ENCODE measurements at places on chromosomes 3 and 15. TPM values are rescaled to one million over a fixed set of nuclear protein-coding genes. Genes with fewer than 3 reads are reported as not detected.

The SERINC4 gene
- not detected for total RNA-seq

The HLTF gene
- 22.6 TPM for total RNA-seq

GRCh38 chr3:148147903-148148302 is 549.8 kb upstream of the AGTR1 start:
- DNase-seq = no peak

DNA sequence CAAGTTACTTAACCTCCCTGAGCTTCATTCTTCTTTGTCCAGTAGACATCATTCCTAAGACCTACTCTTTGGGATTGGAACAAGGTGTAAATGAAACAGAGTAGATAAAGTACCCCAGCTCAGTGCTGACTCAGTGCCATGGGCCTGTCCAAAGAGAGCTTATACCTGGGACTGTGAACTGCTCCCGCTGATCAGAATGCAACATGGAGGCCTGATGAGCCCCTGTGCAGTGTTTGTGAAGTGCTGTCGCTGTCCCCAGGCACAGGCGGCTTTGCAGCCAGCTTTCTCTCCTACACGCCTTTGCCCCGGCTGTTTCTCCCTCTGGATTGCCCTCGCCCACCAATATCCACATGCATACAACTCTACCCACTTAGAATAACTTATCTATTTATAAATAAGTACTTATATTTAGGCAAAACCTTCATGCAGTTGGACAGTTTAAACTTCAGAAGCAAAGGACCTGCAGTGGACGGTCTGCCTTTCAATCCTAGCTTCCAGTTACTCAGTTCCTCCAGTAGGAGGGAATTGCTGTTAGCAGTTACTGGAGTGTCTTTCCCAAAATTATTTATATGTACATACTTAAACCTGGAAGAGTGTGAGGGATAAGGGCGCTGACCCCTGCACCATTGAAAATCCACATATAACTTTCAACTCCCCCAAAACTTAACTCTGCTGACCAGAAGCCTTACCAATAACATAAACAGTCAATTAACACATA is 80.0 kb downstream of the CORO2B start:
- peak; percentile 3 for DNase-seq

The OR5K2 gene
- not detected for total RNA-seq

- no peak for DNase-seq
These were observed 16.3 kb upstream of the TRPM7 start for GRCh38 chr15:50702762-50703334.

The FMN1 gene
- 33.1 TPM for total RNA-seq

The RAB6B gene
- 3.9 TPM for total RNA-seq

The AADACL2 gene
- 0.73 TPM for total RNA-seq

The BNC1 gene
- total RNA-seq = 0.48 TPM

DNA sequence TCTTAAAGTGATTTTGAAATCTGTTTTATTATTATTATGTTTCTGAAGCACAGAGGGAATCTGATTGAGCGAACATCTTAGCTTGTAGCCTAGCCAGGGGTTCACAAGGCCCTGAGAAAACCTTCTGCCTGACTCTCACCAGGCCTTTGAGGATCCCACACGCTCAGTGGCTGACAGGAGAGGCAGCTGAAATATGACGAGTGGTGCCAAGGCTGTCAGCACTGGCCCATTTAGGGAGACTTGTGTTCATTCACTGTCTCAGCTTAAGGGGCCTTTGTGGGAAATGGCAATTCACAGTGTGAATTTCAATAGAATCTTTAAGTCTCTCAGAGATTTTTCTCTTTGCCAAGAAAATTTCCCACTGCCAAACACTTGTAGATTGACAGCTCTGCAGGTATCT is 770.9 kb downstream of the TUSC7 start:
- DNase-seq = no peak

- no peak for DNase-seq
These were observed 32.9 kb downstream of the OR4F15 start for GRCh38 chr15:101844916-101845315.

- no peak for DNase-seq
These were observed 11.3 kb upstream of the SOX2 start for GRCh38 chr3:181700168-181701087.

DNA sequence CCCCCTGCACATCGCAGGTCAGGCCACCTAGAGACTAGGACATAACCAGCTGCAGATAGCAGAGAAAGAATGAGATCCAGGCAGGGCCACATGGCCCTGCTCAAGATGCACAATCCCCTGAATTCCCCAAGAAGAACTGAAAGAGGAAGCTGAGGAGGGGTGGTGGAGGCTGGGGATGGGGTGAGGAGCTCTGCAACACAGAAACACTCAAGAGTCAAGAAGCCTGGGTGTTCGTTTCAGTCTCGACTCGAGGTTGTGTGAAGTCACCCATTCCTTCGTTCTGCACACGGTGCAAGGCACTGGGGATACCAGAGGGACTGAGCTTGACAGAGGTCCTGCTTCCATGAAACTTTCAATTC is 62.0 kb downstream of the TLE3 start:
- DNase-seq = no peak

DNA sequence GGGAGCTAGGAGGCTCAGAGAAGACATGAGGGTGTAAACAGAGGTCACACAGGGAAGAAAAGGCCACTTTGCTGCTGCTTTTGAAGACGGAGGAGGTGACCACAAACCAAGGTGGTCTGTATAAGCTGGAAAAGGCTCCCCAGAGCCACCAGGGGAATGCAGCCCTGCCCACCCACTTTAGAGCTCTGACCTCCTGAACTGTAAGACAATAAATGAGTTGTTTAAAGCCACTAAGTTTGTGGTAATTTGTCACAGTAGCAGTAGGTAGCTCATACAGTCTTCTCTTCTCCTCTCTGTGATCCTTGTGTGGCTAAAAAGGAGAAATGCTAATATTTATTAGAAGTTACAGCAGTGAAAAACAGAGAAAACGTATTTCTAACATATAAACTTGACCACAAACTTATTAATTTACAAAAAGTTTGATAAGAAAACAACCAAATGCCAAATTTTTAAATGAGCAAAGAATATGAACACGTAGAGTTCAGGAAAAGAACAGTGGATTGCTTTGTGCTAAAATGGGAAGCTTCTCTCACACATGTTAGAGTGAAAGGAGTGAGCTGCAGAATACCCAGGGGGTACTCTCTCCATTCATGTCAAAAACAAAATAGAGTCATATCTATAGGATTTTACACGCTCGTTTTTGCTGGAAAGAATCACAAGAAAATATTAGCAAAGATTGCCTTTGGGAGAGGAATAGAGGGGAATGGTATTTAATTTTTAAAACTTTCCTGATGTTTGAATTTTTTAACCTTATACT is 71.0 kb downstream of the NOX5 start:
- DNase-seq = no peak

DNA sequence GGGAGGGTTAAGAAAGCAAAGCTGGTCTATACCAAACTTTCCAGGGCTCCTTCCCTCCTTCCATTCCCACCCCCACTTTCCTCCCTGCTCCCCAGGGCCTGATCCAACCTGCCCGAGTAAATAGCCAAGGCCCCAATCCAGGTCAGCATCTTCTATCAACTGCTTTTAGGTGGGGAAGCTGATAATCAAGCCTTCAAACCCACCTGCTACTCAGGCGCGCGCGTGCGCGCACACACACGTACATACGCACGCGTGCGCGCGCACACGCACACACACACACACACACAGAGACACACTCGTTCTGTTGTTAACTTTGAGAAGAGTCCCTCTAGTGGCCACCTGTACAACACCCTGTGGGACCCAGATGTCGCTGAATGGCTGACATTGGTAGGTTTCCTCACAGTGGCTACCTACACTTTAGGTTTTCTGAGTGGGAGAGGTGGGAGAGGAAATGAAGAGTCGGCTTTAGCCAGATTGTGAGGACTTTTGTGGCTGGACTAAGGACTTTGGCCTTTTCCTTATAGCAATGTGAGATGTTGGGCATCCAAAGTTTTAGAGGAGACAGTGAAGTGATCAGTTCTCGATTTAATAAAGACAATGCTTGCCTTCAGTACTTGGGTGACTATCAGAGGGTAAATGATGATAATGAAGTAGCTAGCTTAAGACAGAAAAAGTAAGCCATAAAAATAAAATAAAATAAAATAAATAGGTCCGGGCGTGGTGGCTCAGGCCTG is 179.9 kb upstream of the C2CD4B start:
- peak; percentile 40 for DNase-seq

GRCh38 chr3:85244091-85244490 is 285.3 kb downstream of the CADM2 start:
- no peak for DNase-seq

- DNase-seq = no peak
These were observed 166.7 kb upstream of the PRICKLE2 start for GRCh38 chr3:64392001-64392400.

- DNase-seq = no peak
These were observed 112.2 kb upstream of the SLC4A7 start for GRCh38 chr3:27596334-27596841.

DNA sequence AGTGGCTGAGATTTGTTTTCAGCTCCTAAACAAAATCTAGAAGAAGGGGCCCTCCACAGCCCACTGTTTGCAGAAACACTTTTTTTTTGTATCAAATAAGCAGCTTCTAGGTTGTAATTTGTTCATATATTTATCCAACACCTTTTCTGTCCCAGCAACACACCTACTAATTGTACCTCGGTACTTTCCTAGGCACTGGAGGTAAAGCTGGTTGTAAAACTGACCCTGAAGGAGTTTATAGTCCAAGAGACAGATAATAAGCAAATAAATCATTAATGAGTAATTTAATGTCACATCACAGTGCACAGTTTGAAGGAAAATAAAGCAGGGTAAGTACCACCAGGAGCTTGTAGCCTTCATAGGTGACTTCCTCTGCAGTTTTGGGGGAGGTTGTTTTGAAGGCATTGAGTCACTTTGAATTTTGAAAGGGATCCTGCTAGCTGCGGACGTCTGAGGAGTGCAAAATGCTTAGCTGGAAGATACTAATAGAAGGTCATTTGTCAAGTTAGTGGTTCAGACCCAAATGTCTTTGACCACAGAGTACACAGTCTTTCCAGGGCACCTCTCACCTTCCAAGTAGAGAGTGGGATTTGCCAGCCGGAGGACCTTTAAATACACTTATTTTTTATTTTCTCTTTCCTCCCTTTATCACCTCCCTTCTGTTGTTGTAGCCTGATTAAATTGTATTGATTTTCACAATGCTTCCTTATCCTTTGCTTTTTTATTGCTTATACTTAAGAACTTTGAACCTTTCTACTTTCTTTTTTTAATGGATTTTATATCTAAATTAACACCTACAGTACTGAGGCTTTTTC is 53.8 kb downstream of the CMSS1 start:
- no peak for DNase-seq

The FGF12 gene
- total RNA-seq = 0.44 TPM

DNA sequence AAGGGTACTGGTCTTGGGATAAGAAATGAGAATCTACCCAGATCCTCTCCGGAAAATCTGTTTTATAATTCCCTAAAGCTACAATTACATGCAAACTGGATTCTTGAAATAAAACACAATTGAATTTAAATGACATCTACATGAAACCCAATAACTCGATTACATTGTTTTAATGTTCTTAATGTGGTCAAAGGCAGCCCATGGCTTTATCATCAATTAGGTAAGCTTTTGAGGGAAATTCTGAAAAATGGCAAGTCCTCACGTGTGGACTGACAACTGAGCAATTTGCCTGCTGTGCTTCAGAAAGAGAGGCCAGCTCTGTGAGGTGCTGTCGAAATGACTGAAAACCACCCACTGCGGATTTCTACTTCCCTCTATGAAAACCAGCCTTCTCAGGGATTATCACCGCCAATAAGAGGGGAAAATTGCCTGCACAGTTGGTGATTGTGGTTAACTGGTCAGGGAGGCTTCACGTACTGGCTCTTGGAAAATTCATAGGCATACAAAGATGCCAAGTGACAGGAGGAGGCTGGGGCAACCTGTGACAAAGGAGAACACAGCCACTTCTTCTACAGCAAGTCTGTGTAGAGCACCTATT is 200.8 kb upstream of the SLCO3A1 start:
- DNase-seq = no peak

DNA sequence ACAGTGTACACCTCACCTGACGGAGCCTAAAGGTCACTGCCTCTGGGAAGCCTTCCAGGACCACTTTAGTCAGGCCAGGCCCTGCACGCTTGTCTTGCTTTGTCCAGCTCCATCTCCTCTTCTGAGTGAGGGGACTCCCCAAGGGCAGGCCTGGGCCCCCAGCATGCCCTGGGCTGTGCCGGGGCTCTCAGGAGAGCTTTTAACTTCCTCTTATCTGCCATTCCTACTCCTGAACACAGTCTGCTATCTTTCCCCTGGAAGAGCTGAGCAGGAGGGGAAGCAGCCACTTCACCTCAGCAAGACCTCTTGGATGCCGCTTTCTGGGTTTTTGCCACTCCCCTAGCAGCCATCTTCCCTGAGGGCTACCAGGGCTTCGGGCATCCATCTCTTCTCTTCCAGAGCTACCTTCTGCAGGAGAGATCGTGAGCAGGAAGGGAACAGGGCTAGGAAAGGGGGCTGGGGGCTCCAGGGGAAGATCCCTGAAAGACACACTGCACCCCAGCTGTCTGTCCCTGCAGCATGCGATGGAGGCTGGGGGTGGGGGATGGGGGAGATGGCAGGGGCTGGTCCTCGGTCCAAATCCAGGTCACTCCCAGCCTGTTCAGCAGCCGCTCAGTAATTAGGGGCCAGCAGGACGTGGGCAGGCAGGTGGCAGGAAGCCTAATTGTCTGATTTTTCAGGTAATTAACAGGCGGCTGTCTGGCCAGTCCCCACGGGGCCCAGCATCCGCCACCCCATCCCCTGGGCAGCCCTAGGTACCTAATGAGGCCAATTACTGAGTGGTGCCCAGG is 19.9 kb upstream of the RPL29 start:
- DNase-seq = no peak

The CKMT1A gene
- total RNA-seq = 2.0 TPM

- DNase-seq = no peak
These were observed 9.4 kb upstream of the MED12L start for GRCh38 chr3:151075869-151076562.

The KCNH8 gene
- total RNA-seq = 4.4 TPM

- no peak for DNase-seq
These were observed 474.2 kb upstream of the ROBO2 start for GRCh38 chr3:76565496-76566210.

DNA sequence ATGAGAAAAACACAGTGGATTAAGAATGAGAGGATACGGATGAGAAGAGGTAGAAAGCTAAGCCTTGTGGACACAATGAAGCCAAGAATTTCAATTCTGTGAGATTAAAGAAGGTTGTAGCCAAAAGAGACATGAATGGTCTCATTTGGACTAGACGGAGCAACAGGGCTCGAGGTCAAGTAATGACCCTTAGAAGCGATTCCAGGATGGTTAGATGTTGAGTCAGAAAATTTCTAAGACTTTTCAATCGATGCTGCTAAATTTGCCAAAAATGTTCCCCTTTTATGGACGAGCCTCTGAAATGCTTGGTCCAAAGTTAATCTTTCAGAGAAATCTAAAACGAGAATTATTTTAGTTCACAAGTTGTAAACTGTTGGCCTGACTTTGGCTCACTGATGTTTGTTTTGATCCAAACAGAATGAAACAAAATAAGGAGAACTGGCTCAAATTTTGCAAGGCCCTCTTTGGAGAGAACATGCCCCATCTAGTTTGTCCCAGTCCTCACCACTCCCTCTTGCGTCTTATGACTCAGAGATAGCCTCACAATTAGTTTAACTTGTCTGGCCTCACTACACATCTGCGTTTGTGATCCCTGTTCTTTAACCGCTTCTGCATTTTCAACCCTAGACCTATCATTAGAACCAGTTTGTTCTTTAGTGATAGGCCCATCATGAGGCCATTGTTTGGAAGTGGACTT is 235.5 kb downstream of the PDZRN3 start:
- no peak for DNase-seq

The SELENOT gene
- total RNA-seq = 127 TPM

GRCh38 chr3:60096403-60096802 is 1046.6 kb upstream of the CFAP20DC start:
- no peak for DNase-seq
